ENCODE measurements at places on chromosomes 2 and 18. TPM values are rescaled to one million over a fixed set of nuclear protein-coding genes. Genes with fewer than 3 reads are reported as not detected.

Gene ARHGEF33
- not detected for total RNA-seq

DNA sequence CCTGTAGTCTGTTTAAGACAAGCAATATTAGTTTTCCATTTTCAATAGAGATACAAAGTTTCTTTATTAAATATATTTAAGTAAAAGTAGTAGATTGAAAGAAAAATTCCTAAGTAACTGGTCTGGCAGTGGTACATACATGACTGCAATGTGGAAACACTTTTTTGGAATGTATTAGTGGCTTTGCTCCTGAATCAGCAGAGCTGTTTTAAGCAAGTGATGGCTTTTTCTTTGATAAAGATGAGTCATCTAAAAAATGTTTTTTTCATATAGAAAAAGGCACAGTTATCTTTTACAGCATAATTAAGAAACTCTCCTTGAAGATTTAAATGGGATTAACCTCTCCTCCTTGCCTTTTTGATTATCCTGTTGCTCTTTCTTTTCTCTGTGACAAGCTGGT lies 34.9 kb downstream of the KDM3A start:
- no peaks in the 10 kb centered on the region for H3K4me1 ChIP-seq
- DNase-seq = no peak
- no peak overlapping the region for H3K4me3 ChIP-seq
- no peaks in the 10 kb centered on the region for H3K27me3 ChIP-seq
- H3K36me3 ChIP-seq = peaks cover 95% of the 10 kb centered on the region

DNA sequence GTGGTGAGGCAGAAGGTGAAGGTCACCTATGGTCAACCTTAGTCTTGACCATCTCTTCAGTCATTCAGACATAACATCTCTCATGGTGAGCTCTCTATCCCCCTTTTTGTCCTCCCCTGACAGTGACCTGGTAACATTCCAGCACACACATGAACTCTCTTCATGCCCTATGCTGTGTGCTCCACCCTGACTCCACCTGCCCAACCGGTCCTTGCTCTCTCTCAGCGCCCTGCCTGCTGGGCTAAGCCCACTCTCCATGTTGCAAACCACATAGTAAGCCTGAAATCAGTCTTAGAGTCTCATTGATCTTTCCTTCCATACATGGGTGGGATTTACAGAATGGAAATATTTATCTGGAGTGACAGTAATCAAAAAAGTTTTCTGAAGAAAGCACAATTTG lies 52.8 kb downstream of the MARCO start:
- H3K4me1 ChIP-seq = no peaks in the 10 kb centered on the region
- no peaks in the 10 kb centered on the region for H3K27me3 ChIP-seq
- no peak for DNase-seq
- no peak overlapping the region for H3K27ac ChIP-seq

- no peaks in the 10 kb centered on the region for H3K36me3 ChIP-seq
- no peak overlapping the region for H3K27ac ChIP-seq
- H3K4me1 ChIP-seq = no peaks in the 10 kb centered on the region
- no peaks in the 10 kb centered on the region for H3K27me3 ChIP-seq
These were observed 38.7 kb downstream of the DCDC2C start for GRCh38 chr2:3741867-3742602.

DNA sequence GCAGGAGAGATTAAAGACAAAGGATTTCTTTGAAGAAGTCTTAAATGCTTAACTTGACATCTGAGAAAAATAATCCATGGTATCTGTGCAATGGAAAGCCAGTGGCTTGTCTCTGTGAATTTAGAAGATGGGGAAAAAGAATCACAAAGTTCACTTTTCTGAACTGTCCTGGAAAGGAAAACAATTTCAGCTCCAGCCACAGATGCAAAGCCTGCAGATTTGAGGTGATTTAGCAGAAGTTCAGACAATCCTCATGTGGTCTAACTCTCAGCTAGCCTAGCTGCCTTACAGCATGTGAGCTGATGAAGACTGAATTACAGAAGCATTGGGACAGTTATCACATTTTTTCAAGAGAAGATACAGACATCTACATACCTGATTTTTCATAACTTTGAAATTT lies 126.7 kb upstream of the ITGB6 start:
- H3K27ac ChIP-seq = no peak overlapping the region
- no peaks in the 10 kb centered on the region for H3K27me3 ChIP-seq
- no peaks in the 10 kb centered on the region for H3K36me3 ChIP-seq
- no peak for DNase-seq
- no peak overlapping the region for H3K4me3 ChIP-seq
- H3K4me1 ChIP-seq = peaks cover 36% of the 10 kb centered on the region

Data from CD4-positive, CD25-positive, alpha-beta regulatory T cell (primary cell).